ENCODE measurements at places on chromosomes 2 and 18.

DNA sequence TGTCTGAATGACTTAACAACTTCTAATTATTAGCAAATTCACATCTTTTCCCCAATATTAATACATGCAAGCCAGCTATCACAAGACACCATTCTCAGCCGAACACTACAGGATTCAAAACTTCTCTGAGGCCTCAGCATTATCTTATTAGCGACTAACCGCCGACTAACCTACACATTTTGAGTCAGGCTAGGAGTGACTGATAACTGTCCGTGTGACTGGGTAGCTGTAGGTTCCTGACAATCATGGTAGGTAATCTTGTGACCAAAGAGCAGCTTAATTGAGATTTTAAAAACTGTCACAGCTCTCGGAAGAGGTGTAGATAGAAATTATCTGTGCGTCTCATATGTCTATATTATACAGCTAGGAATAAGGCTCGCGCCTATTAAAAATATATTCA is 44.1 kb upstream of the SP5 start:
- DNase-seq, result no peak

- DNase-seq, result peak; percentile 59
Observed at GRCh38 chr2:142112757-142113221, 18.0 kb downstream of the LRP1B start.

- DNase-seq, result no peak
Observed at GRCh38 chr2:236908439-236909192, 177.1 kb upstream of the COPS8 start.

DNA sequence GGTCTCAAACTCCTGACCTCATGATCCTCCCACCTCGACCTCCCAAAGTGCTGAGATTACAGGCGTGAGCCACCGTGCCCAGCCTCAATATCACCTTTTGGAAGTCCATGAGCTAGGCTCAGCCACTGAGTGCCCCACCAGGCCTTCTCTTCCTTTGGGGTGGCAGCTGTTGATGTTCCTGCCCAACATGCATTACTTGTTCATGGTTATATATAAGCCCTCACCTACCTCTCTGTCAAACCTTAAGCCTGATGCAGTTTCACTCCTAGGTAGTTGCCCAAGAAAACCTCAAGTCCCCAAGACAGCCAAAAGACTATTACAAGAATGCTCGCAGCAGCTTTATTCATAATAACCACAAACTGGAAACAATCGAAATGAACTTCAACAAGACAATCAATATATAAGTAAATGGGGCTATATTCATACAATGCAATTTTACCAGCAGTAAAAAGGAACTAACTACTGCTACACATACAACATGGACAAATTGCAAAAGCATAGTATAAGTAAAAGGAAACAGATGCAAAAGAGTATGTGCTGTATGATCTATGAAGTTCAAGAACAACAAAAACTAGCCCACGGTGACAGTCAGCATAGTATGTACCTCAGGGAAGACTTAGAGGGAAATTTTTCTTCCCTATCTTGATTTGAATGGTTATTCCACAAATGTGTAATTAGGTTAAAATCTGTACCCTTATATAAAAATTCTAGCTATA is 59.6 kb upstream of the REL start:
- DNase-seq, result no peak

GRCh38 chr2:142868229-142868762 is 9.2 kb upstream of the KYNU start:
- DNase-seq, result no peak

- DNase-seq, result no peak
Observed at GRCh38 chr2:241814643-241815476, 5.9 kb downstream of the NEU4 start.

GRCh38 chr2:13581471-13581870 is 864.7 kb downstream of the TRIB2 start:
- DNase-seq, result no peak

- DNase-seq, result no peak
Observed at GRCh38 chr2:6924101-6924923, 7.1 kb downstream of the RNF144A start.

DNA sequence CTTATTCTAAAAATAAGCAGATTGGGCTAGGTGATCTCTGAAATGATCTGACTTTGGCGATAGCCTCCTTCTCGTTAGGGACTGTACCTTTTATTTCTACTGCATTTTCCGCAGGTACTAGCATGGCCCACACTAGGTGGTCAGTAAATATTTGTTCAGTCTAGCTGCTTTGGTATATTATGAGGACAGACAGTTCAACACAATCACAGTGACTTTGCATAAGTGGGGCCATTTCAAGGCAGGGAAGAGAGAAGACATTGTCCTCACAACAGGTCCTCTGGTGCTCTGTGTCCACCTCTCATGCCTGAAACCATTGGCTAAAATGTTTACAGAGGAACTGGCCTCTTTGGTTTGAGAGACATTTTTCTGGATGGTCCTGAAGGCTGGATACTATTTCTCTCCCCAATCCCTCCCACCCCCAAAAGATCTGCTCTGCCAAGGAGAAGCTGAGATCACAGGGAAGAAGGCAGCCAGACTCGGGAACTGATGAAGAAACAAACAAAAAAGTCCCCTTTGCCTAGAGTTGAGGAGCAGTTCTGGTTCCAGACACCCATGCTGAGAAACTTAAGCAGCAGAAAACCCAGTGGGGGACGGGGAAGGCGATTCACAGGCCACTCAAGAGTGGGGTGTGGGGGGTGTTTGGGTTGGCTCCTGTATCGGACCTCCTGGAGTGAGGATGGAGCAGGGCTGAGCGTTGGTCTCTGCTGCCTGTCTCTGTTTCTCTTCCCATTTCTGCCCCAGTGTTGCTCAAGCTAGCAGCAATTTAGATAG is 2.9 kb upstream of the TNP1 start:
- DNase-seq, result no peak

- DNase-seq, result no peak
Observed at GRCh38 chr18:35106013-35106844, 65.0 kb downstream of the MAPRE2 start.

DNA sequence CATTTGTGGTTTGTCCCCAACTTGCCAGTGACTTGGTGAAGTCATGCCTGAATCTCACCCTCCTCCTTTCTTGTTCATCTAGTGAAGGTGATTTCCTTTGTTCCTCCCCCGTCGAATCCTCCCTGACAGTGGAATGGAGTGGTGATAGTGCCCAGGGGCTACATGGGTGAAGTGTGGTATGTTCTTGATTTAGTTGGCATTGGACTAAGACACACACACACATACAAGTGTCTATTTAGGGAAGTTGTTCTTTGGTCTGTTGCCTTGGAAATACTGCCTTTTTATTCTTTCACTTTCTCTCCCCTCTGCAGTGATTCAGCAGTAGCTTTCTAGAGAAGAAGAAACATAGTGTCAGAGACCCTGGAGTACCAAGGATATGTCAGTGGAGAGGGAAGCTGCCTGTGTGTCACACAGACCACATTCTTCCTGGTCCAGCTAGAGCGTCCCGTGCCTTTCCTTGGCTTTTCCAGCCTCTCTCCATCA is 10.9 kb downstream of the INPP4A start:
- no peak for DNase-seq

DNA sequence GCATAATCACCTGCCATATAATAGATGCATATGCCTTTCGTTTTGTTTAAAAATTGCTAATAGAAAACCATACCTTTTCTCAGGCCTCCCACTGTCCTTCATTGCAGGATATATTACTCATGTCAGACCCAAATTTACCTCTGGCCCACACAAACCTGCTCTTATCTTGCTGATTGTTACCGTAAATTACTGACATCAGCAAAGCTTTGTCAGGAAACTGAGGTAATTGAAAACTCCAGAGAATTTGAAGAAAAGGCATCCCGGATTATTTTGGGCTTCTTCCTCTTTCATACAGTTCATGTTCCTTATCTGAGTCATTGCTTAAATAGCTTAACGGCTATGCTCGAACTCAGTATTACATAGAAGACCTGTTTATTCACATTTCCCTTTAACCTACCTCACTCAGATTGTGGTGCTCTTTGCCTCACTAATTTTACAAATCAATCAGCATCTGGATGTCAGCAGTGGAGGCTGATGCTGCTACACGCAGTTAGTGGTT is 145.7 kb downstream of the ZEB2 start:
- DNase-seq, result no peak

- DNase-seq, result peak; percentile 49
Observed at GRCh38 chr2:83081826-83082690, 1377.0 kb downstream of the SUCLG1 start.

DNA sequence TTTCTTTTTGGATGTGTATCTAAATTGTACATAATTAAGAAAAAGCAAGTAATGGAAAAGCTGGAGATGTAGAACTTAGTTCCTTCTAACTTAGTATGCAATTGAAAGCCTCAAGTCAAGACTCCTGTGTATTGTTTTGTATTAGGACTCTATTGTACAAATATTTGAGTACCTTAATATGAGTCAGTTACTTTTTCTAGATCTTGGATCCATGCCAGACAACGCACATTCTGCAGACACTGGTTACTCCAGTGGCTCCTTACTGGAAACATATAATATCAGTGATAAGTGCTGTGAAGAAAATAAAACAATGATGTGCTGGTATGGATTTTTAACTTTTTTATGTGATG is 1.5 kb downstream of the SLC39A10 start:
- peak; percentile 55 for DNase-seq

DNA sequence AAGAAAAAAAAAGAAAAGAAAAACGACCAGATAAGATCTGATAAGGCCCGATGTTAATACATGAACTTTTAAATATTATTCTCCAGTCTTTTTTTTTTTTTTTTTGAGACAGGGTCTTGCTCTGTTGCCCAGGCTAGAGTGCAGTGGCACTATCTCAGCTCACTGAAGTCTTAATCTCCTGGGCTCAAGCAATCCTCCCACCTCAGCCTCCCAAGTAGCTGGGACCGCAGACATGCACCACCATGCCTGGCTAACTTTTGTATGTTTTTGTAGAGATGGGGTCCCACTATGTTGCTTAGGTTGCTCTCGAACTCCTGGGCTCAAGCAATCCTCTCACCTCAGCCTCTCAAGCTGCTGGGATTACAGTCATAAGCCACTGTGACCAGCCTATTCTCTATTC is 1.6 kb downstream of the ABCG5 start:
- DNase-seq, result no peak

DNA sequence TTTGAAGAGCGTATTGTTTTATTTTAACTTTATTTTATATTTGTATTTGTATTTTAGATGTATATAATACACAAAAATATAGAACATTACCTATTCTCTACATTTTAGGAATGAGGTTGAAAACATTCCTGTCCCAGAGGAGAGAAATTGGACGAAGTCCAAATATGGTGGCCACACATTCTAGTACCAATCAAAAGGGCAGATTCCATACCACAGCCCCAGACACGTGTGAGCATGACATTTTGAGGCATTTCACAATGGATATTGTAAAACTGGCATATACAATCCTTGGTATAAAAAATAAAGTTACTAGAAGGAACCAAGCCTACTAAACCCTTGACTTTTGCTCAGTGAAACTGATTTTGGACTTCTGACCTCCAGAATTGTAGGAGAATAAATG is 50.6 kb downstream of the C2orf76 start:
- no peak for DNase-seq
